ENCODE measurements at places on chromosomes 16 and 17.

DNA sequence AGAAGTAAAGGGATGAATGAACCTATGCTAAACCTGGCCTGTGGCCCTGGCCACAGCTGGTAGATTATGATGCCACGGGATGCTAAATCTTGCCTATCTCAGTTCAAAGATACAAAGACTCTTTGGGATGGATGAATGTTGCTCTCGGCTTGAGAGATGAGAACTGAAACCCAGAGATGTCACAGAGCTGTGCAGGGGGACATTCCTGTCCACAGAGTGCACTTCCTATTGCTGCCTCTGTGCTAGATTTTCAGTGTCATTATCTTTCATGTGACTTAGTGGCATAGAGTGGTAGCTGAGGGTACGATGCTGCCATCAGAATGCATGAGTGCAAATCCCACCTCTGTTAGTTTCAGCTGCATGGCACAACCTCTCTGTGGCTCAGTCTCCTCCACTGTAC lies 2.3 kb upstream of the MT1M start:
- no peak for DNase-seq

DNA sequence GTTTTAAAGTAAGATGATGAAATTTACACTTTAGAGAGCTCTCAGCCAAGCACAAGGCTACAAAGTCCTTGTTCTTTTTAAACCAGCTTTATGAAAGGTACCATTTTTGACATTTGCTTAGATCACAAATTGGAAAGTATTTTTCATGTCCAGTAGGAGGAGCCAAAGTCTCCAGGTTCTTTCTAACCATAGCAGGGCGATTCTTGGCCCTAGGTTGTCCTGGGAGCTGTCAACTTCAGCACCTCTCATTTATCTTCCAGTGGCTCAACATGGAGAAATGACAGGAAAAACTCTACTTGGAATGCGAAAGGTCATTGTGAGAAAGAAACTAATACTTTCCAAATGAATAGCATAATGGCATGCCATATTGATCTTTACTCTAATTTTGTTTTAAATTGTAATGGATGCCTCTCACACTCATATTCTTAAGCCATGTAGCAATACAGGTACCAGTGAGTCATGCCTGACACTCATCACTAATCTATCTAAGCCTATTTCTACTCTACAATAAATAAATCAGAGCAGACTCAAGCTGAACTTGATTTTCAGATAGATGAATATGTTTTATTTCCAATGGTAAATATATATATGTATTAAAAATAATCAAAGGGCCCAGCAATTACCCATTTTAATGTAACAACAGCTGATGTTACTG lies 919.1 kb upstream of the EEF2KMT start:
- no peak for DNase-seq

- no peak for DNase-seq
Observed at GRCh38 chr17:67639979-67640378, 77.8 kb upstream of the NOL11 start.

GRCh38 chr17:56727876-56728617 lies 105.7 kb downstream of the C17orf67 start:
- no peak for DNase-seq

DNA sequence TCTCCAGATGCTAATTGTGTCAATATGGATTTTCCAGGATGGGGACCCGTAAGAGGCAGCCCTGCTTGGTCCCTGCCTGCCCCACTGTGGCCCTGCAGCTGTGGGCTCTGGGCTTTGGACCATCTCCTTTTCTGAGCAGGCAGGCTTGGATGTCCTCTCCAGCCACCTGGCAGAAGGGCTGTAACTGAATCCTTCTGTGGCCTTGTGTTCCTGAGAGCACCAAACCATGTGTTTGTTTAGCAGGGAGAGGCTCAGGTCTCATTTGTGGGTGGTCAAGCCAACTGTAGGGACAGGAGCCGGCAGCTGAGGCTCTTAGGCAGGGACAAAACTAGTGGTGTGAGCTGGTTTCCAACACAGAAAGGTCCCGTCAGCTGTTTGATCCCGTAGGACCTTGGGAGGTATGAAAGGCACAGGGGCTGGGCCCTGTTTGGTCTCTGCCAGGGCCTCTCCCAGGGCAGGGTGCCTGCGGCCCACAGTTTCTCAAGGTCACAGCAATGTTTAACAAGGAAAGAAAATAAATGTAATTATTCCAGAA lies 18.5 kb downstream of the SEC14L5 start:
- DNase-seq = no peak

- no peak for DNase-seq
Observed at GRCh38 chr17:75003070-75003956, 9.2 kb upstream of the MRPL58 start.

DNA sequence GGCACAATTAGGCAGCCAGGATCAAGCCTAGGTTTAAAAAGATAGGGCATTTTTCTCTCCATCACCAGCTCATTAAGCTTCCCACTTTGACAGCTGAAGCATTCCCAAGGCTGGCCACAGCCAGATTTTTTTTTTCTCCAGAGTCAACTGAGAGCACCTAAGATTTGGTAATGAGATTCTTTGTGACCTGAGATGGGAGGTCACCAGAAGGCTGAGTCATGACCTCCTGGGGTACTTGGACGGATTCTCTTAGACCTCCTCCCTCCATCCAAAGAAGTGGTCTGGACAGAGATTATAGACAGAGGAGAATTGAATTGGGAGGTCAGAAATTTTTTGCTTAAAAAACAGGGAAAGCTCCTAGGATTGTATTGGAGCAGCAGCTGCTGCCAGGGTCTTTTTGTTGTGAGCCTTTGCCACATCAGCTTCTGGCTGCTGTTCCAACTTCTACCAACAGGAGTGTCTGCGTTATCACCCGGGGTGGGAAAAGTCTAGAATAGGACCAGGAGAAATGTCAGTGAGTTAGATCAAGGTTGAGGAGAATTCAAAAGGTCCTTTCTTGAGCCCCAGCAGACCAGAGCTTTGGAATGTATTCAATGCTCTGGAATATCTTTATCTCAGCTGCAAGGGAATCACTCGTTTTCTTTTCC lies 221.2 kb upstream of the N4BP1 start:
- no peak for DNase-seq

DNA sequence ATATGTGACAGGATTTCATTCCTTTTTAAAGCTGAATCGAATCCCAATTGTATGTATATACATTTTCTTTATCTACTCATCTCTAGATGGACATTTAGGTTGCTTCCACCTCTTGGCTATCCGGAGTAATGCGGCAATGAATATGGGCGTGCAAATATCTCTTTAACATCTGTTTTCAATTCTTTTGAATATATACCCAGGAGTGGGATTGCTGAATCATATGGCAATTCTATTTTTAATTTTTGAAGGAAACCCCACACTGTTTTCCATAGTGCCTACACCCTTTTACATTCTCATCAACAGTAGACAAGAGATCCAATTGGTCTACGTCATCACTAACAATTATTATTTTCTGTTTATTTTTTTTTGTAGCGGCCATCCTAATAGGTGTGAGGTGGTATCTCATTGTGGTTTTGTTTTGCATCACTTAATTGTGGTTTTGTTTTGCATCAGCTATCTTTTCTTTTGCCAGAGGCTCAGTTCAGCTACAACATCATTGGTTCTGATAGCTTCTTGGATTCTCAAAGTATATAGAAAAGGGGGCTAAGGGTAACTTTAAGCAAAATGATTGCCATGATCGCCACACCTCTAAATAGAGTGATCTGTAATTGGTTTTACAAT lies 25.6 kb upstream of the MAP2K6 start:
- no peak for DNase-seq

DNA sequence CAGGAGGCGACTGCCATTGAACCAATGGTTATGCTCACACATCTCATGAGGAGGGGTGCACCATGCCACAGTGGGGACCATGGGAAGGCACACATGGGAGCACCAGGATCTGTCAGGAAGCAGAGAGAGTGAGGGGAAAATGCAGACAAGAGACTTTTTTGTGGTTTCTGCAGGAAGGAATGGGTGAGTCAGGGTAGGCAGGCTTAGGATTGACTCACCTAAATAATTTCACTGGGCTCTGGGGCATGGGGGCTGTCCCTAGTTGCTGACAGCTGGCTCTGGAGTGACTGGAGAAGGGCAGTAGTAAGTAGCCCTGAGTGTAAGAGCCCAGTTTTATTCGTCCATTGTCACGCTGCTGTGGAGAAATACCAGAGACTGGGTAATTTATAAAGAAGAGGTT lies 202.4 kb downstream of the AXIN2 start:
- DNase-seq = no peak
